ENCODE measurements at places on chromosomes 1 and 21.

- DNase-seq, result peak; percentile 54
These were observed 72.2 kb downstream of the CD46 start for GRCh38 chr1:207823880-207824566.

- DNase-seq, result no peak
These were observed 37.7 kb downstream of the PIK3C2B start for GRCh38 chr1:204456826-204457442.

DNA sequence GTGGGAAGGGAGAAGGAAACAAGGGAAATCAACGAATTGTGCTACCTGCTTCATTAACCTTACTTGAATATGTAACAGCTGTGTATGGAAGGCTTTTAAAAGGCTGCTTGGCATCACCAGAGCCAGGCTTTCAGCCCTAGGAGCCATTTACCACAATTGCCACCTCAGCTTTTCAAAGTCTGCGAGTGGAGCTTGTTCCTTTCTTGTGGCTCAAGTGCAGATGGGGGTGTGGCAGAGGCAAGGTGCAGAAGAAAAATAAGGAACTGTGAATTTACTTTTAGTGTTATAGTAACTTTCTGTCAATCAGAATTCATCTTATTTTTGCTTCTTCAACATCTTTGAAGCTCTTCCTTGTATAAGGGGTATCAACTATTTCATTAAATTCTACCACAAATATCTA lies 17.6 kb downstream of the CLCA2 start:
- no peak for DNase-seq

DNA sequence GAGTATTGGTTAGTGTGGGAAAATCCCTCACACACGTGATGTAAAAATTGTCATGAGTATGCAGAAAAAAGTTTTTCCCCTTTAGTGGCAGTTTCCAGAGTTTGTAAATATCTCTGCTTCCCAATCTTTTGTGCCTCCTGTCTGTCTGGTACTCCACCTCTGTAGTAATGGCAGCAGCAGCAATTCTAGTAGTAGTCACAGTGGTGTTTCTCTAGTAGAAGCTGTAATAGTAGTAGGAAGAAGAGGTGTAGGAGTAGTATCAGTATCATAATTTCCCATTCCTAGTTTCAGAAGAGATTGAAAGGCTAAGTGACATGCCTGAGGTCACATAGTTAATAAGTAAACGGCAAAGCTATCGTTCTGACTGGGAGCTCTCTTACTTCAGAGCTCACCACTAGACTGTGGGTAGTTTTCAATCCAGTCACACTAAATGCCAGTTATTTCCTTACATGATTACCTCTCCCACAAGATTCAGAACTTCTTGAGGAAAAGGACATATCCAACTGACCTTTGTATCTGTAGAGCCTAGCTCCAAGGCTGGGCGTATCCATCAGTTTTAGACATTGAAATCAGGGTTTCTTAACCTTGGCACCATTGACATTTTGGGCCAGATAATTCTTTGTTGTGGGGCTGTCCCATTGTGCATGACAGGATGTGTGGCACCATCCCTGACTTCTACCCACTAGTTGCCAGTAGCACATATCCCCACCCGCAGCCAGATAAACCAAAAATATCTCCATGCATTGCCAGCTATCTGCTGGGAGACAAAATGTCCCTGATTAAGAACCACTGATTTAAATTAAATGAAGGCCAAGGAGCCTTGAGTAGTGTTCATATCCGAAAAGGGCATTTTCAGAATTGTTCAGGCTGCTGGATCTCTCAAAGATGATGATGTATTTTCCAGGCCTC lies 135.9 kb downstream of the FGGY start:
- no peak for DNase-seq

- no peak for DNase-seq
These were observed 11.6 kb upstream of the SAMD11 start for GRCh38 chr1:911875-912739.

All from urothelium cell line (cell line).